ENCODE measurements at places on chromosomes 16 and 17.

DNA sequence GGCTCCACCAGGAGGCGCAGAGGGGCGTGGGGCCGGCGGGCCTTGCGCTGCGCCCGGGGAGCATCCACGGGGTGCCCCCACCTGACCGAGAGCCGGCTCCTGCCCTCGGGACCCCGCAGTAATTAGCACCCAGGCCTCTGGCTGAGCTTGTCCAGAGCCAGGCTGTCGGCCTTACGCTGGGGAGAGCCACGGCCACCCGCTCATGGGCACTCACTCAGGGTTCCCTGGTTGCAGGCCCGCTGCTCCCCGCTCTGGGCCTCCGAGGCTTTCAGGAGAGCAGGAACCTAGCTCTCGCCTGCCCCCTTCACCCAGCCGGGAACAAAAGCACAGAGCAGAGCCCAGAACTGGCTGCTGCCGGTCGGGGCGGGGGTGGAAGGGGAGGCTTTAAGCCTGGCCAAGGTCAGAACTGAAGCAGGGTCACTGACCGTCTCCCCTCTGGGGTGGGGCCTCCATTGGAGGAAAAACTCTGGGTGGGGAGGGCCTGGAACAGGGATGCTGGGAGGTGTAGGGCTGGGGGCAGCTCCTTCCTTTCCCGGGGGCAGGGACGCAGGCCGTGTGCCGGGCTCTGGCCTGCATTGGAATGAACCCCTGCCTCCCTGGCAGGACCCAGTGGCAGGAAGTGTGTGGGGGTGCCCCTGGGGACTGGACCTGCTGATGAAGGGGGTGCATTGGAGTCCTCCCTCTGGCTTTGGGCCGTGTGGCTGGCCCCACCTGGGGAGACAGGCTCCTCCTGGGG lies 12.3 kb downstream of the GLIS2 start:
- DNase-seq: peak; percentile 84

DNA sequence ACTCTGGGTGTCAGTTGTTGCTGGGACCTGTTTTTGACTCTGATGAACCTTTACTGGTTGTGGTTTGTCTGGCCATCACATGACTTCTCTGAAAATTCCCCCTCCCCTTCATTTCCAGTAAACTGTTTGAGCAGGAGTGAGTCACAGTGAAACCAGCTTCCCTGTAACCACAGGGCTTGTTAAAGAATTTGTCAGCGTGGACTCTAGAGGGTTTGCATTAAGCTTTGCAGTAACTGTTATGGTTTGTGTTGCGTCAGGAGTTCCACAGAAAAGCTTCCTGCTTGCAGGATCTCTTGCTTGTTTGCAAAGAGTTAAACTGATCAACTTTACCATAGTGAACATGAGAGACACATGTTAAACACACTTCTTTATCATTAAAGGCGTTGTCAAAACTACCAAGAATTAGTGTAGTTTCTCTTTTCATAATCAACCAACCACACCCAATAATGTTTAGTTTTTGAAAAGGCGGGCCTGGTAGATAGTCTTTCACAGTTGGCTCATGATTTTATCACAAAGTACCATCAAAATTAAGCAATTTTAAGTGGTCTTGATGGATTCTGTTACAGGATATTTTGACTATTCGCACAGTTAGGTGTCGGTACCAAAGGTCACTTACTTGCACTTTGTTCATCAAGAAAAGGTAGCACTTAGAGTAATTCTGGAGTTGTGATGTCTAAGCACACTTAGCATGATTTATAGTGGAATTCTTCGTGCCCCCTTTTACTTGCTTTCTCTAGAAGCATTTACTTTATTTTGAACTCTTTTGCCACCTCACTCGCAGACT lies 79.3 kb downstream of the VMP1 start:
- DNase-seq: peak; percentile 100

DNA sequence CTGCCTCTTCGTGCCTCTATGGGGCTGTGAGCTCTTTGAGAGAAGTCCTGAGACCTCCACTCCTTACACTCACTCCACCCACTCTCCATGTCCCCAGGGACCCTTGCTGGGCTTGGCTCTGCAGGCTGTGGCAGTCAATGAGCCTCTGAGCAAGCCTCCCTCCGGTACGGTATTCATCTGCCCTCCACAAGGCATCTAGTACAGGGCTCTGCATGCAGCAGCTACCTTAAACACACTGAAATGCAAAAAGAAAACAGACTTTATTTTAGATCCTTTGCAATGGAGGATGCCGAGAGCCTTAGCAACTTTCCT lies 38.9 kb upstream of the SMPD3 start:
- DNase-seq: no peak

GRCh38 chr17:6940186-6940649 lies 55.6 kb upstream of the ALOX12 start:
- no peak for DNase-seq

DNA sequence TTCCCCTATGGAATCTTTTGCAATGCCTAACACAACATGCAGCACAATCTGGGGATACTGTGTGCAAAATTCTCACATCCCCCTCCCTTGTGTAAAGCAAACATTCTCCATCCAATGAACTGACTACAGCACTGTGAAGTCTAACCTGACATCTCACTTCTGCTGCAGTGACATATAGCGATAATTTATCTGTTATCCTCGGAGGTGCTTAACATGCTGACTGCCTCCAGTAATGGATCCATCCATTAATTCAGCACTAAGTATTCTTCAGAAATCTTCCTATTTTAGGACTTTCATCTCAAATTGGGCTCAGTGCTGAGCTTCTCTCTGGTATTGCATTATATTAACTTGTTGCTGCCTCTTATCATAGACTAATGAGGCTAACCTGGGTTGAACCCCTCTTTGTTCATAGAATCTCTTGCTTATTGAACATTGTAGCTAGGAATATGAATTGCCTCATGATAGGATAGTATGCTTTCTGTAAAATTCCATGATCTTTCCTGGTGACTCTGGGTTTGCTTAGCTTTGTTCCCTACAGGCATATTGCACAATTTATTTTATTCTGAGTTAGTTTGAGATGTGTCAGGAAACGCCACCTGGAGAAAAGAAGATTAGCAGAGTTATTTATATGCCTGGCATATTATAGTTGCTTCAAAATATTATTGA lies 187.9 kb downstream of the CNTNAP4 start:
- no peak for DNase-seq

GRCh38 chr16:15649727-15650018 lies 372 bp upstream of the NDE1 start:
- DNase-seq: no peak

GRCh38 chr17:34519282-34519681 lies 60.1 kb upstream of the TMEM132E start:
- DNase-seq: peak; percentile 20

GRCh38 chr16:22661161-22661647 lies 150.5 kb downstream of the NPIPB5 start:
- DNase-seq: no peak

DNA sequence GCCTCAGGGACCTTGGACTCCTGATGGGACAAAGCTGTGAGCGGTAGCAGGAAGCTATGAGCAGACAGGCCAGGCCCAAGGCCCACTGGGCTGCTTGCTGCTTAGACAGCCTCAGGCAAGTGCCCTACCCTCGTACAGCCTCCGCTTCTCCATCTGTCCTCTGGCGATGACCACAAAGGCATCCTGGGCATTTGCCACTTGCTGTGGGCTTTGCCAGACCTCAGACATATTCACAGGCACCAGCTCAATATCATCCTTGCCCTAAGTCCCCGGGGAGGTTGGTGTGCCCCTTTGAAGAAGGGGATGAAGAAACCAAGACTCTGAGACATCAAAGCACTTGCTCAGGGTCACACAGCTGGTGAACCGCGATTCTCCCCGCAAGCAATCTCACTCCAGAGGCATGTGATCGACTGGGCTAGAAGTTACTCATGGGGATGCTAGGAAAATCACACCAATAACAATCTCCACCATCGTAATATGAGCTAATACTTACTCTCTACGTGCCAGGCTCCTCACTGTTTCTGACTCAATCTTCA lies 21.7 kb downstream of the PPL start:
- DNase-seq: peak; percentile 78

DNA sequence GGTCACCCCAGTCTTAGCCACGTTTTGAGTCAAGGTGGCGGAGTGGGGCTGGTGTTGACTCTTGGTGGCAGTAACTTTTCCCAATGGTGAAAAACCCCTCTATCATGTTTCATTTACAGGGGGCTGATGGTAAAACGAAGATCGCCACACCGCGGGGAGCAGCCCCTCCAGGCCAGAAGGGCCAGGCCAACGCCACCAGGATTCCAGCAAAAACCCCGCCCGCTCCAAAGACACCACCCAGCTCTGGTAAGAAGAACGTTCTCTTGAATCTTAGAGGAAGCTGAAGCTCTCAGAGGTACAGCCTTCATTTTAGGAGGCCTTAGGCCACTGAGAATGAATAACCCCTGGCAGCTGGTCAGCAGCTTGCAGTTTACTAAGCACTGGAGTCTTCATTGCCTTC lies 7.7 kb upstream of the STH start:
- DNase-seq: no peak

- DNase-seq: peak; percentile 62
These were observed 65.9 kb downstream of the EMP2 start for GRCh38 chr16:10514369-10515055.

DNA sequence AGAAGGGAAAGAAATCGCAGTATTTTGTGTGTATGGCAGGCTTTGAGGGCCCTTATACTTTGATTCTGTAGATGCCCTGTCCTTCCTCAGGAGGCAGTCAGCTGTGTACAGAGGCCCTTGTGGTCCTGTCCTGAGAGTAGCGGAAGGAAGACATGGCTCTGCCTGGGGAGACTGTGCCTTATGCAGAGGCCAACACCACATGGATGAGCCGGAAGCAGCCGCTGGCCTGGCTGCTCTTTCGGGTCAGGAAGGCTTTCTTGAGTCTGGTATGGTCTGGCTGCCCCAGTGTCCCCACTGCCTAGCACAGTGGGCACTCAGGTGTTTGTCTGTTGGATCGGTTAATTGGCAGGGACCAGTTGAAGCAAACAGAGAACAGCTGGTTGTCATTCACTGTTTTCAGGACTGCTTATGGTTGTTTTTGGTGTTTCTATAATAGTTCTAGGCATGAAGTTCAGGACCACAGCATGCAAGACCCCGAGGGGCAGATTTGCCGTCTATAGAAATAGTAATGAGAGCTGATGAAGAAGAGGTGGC lies 12.4 kb downstream of the USP10 start:
- DNase-seq: no peak

GRCh38 chr17:27446569-27447301 lies 9.5 kb upstream of the KSR1 start:
- peak; percentile 85 for DNase-seq

- DNase-seq: no peak
These were observed 7.2 kb upstream of the SLC52A1 start for GRCh38 chr17:5042157-5043022.

- no peak for DNase-seq
These were observed 178.6 kb downstream of the CPPED1 start for GRCh38 chr16:12625068-12625467.

GRCh38 chr16:8047736-8048135 lies 542.6 kb downstream of the TMEM114 start:
- no peak for DNase-seq

GRCh38 chr16:87918866-87919680 lies 17.3 kb downstream of the CA5A start:
- DNase-seq: peak; percentile 32

- no peak for DNase-seq
These were observed 12.3 kb downstream of the GPRC5B start for GRCh38 chr16:19872179-19872863.
